ENCODE measurements at places on chromosomes 1 and 21.

DNA sequence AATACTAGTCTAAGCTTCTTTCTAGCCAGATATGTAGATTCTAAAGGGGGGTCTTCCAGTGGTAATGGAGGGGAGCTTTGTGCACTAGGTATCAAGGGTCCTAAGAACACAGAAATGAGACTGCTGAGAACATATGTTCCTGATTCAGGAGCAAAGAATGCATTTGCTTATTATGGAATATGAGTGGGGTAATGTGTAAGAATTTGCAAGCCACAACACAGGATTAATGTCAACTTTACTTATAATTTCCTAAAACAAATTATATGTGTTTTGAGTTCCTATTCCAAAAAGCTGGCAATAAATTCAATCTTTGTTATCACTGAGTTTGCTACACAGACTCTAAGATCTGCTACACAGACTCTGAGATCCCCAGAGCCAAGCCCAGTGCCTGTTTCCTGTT is 357.0 kb upstream of the PTBP2 start:
- H3K27me3 ChIP-seq = no peaks in the 10 kb centered on the region
- no peak overlapping the region for H3K4me3 ChIP-seq
- no peaks in the 10 kb centered on the region for H3K36me3 ChIP-seq
- no peak overlapping the region for H3K27ac ChIP-seq
- peaks cover 8% of the 10 kb centered on the region for H3K4me1 ChIP-seq

DNA sequence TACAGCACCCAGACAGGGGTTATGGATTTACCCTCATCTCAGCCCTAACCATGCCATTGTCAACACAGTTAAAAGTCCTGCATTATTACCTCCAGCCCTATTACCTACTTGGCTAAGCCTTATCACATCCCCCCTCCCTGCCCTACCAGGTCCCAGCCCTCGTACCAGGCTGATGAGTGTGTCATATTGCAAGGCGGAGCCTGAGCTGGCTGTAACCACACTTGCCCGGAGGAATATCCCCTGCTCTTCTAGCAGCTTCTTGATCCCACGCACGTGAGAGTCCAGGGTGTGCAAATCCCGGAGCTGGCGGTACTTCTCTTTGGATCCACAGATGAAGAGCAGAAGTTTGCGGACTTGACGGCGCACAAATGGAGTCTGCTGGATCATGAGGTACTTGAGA is 87.4 kb downstream of the UBR4 start:
- peaks cover 29% of the 10 kb centered on the region for H3K4me1 ChIP-seq
- H3K27ac ChIP-seq = no peak overlapping the region
- no peak for DNase-seq
- H3K4me3 ChIP-seq = no peak overlapping the region
- H3K36me3 ChIP-seq = peaks cover 92% of the 10 kb centered on the region
- H3K27me3 ChIP-seq = no peaks in the 10 kb centered on the region

DNA sequence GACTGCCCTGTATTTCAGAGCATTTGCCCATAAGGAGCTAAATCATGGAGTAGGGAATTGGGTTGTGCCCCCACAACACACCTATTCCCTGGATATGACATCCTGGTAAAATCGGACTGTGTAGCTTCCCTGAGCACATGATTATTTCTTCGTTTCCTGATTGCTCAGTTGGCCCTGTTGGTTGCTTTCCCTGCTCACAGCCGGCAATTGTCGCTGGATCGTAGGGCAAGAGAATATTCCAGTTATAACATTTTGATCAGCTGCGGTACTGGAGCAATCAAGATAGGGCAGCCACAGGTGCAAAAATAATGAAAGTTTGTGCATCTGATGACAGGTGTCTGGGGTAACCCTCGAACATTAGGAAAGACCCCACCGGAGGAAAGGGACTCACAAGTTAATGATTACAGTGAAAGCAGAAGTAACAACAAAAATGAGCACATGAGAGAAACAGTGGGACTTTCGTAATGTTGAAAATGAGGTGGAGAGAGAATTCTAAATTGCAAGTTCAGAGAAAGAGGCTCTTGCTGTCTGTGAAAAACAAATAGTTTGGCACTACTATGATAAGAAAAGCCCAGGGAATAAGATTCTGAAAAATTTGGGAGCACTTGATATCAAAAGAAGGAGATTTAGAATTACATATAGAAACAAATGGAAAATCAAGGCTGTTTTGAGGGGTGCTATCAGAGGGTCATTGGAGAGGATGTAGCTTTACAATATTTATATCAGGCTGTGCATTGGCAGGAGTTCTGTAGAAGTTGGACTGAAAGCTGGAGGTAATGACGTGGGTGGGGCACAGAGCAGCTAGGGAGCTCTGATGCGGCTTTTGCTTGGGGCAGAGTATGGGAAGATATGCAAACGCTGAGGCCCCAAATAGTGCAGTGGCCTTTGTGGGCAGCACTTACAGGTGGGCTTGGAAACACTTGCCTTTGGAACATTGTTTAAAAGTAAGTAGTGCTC is at the start of gene MAB21L3:
Gene MAB21L3 (plus strand): TSS at position 833 of the 957 bp plus-strand sequence. CDS start 1,217 bp downstream, outside the sequence.
- no peak within 1 kb of the TSS for H3K4me3 ChIP-seq
- H3K4me1 ChIP-seq = no peaks in the 10 kb centered on the region
- H3K27ac ChIP-seq = no peak within 1 kb of the TSS
- H3K36me3 ChIP-seq = no peaks in the 10 kb centered on the region

GRCh38 chr1:15738416-15739113 is 2.5 kb downstream of the SLC25A34 start:
- H3K27ac ChIP-seq = no peak overlapping the region
- no peaks in the 10 kb centered on the region for H3K36me3 ChIP-seq
- H3K4me1 ChIP-seq = peaks cover 5% of the 10 kb centered on the region
- DNase-seq = no peak
- no peaks in the 10 kb centered on the region for H3K27me3 ChIP-seq

- H3K36me3 ChIP-seq = peaks cover 17% of the 10 kb centered on the region
- no peak for DNase-seq
- H3K27me3 ChIP-seq = no peaks in the 10 kb centered on the region
- peak overlapping the region; percentile 74 for H3K4me3 ChIP-seq
- peaks cover 41% of the 10 kb centered on the region for H3K4me1 ChIP-seq
Observed at GRCh38 chr1:202958544-202959275, 598 bp upstream of the ADIPOR1 start.

Measured in activated CD4-positive, alpha-beta memory T cell treated with anti-CD3 and anti-CD28 coated beads, Interleukin-2, amount 10 ng/mL, durations not matched to agents 7 days and 5 days (primary cell).